Cardiac muscle cell (in vitro differentiated cells and primary cell): ENCODE measurements at places on chromosomes 1 and 21.
A peak's percentile ranks its signal among the peaks of the same experiment; 100 is the strongest.

- DNase-seq, result peak; percentile 35
These were observed 69.8 kb upstream of the PGBD5 start for GRCh38 chr1:230495891-230496385.

GRCh38 chr1:50066806-50067205 lies 41.9 kb upstream of the ELAVL4 start:
- DNase-seq, result no peak

DNA sequence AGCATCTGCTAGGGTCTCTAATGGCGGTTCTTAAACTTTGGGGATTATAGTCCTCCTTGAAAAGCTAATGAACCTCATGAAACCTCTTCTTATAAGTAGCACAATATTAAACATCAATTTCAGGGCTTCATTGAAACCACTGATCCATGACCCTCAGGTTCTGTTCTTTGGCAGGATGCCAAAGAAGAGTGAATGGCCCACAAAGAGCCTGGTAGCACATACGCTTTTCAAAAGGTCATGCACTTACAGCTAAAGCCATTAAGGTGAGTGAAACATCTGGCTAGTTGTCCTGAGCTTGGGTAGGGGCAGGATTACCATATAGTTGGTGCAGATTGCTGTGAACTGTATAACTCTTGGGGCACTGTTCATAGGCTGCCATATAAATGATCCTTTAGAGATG lies 42.3 kb downstream of the MDM4 start:
- no peak for DNase-seq

DNA sequence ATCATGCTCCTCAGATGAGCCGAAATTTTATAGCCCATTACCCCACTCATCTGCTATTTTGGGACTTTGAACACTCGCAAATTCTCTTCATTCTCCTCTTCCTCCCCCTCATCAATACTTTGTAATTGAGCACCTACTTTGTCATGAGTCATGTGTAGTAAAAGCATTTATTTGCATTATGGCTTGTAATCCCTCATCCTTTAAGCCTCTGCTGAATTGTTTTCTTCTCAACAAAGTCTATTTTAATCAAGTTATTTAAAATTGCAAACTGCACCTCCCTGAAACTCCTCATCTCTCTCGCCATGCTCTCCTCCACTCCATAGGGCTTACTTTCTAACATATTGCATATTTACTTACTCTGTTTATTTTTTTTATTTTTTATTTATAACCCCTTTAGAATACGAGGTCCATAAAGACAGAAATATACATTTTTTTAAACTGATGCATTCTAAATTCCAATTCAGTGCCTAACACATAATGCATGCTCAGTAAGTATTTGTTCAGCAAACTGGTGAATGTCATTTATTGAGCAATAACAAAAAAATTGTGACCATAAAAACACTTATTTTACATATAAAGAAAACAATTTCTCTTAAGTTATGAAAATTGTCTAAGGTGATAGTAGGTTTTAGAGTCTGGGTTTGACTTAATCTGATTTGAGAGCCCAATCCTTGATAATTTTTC lies 161.7 kb downstream of the FASLG start:
- no peak for DNase-seq

- DNase-seq, result no peak
These were observed 127.2 kb upstream of the ADAR start for GRCh38 chr1:154735061-154735803.

GRCh38 chr1:110912784-110913183 lies 39.8 kb downstream of the CD53 start:
- no peak for DNase-seq

- DNase-seq, result no peak
These were observed 280.2 kb downstream of the PTGER3 start for GRCh38 chr1:70767377-70767776.

GRCh38 chr1:157043685-157044084 lies 1.9 kb downstream of the ARHGEF11 start:
- DNase-seq, result no peak

- DNase-seq, result no peak
These were observed 95.6 kb downstream of the ZNF644 start for GRCh38 chr1:90925928-90926869.

GRCh38 chr1:33473900-33474299 lies 1.5 kb downstream of the ZSCAN20 start:
- DNase-seq, result no peak

GRCh38 chr1:112727716-112728115 lies 12.6 kb upstream of the PPM1J start:
- DNase-seq, result no peak

- DNase-seq, result peak; percentile 98
These were observed 80.6 kb upstream of the SLFNL1 start for GRCh38 chr1:41101950-41102607.

GRCh38 chr1:97192872-97193572 lies 471.4 kb downstream of the PTBP2 start:
- DNase-seq, result no peak

DNA sequence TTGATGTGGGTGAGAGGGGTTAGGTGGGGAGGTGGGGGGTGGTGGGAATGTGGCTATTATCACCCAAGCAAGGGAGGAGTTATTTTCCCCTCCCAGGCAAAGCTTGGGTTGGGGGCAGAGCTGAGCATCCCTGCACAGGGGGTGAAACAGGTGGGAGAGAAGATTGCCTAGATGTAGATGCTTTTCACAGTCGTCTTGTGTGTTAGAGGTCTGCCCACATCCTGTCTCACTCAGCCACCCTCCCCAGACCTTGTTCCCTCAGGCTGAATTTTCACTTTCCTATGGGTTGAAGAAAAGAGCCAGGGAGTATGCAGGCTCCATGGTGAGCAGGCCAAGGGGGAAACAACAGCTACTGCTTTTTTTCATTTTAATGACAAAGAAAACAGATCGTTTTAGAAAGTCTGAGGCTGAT lies 223.5 kb downstream of the KIF26B start:
- no peak for DNase-seq

DNA sequence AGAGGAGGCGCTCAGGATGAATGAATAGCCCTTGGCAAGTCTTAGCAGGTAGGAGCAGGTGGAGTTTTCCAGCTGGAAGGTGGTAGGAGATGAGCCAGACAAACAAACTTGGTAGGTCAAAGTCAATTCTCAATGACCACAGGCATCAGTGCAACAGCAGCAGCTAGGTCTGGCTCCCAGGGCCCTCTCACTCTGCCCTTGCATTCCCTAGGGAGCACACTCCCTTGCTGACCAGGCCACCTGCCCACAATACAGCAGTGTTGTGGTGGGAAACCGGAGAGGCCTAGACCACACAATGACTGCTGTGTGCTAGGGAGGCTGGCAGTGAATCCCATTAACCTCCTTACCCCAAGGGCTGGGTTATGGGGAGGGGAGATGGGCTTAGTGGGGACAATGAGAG lies 13.0 kb upstream of the PAQR6 start:
- no peak for DNase-seq

DNA sequence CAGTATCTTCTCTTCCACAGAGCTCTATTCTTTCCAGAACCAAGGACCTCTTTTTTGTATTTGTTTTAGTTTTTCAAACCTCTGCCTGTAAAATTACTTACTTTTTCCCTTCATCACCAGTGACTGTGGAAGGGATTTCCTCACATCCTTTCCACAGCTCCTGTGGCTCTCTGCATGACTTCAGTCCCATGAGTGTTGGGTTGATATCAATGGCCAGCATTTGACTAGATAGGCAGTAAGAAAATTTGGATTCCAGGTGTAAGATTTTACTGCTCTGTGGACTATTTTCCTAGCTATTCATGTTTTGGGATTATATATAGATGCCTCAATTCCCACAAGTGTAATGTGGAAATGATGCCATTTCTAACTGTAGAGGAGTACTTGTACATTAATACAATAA lies 171.5 kb upstream of the PTBP2 start:
- DNase-seq, result no peak

GRCh38 chr21:27513016-27513415 lies 546.1 kb upstream of the ADAMTS5 start:
- DNase-seq, result peak; percentile 78

DNA sequence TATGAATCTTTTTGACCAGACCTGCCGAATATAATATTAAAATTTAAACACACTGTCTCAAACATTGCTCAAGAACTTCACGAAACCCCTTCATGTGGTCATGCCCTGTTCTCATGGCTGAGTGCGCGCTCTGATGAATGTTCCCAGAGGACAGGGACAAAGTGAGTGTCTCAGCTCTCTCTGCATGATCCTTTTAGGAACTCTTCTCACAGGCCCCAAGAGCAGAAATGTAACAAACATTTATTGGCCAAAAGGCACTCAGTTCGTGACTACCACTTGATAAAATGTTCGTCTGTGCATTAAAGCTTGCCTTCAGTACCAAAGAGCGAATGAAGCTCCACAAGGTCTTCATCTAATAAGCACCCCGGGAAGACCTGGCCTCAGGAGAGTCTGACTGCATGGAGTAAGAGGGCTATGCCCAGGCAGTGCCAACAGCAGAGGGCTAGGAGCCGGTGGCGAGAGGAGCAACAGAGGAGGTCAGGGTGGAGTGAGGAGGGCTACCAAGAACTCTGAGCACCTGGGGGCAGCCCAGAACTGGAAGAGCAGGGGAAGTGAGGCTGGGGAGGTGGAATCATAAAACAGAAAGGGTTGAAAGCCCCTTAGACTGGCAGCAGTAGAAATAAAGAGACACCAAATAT lies 171.1 kb downstream of the RHOU start:
- no peak for DNase-seq

- peak; percentile 28 for DNase-seq
These were observed 69.9 kb downstream of the RRAGC start for GRCh38 chr1:38789498-38790169.

DNA sequence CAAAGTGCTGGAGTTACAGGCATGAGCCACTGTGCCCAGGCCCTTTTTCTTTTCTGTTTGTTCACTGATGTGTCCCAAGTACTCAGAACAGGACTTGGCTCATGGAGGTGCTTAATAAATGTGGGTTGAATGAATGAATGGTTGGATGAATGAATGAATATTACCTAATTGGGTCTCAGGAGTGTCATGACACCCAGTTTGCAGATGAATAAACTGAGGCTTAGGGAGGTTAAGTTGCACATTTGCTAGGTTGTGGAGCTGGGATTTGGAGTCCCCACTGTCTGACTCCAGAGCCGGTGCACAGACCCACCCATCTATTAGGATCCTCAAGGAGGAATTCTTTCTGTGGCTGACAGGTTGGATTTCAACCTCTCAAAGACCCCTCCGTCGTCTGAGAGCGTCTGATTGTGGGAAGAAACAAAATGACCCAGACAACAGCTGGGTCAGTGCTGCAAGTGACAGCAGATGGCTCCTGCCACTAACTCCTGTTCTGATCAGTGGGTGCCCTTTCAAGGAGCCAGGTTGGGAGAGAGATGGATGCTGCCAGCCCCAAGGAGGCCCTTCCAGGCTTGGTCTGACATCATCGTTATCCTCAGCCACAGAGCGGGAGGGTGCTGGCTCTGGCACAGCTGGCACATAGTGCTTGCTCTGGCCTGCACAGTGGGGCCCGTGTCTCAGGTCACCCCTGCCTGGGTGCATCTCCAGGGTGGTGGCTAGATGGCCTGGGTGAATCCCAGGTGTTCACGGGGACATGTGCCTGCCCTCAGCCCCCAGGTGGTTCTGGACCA lies 24.2 kb downstream of the ARHGEF10L start:
- no peak for DNase-seq

GRCh38 chr1:47681735-47682134 lies 243.9 kb downstream of the FOXD2 start:
- DNase-seq, result no peak

DNA sequence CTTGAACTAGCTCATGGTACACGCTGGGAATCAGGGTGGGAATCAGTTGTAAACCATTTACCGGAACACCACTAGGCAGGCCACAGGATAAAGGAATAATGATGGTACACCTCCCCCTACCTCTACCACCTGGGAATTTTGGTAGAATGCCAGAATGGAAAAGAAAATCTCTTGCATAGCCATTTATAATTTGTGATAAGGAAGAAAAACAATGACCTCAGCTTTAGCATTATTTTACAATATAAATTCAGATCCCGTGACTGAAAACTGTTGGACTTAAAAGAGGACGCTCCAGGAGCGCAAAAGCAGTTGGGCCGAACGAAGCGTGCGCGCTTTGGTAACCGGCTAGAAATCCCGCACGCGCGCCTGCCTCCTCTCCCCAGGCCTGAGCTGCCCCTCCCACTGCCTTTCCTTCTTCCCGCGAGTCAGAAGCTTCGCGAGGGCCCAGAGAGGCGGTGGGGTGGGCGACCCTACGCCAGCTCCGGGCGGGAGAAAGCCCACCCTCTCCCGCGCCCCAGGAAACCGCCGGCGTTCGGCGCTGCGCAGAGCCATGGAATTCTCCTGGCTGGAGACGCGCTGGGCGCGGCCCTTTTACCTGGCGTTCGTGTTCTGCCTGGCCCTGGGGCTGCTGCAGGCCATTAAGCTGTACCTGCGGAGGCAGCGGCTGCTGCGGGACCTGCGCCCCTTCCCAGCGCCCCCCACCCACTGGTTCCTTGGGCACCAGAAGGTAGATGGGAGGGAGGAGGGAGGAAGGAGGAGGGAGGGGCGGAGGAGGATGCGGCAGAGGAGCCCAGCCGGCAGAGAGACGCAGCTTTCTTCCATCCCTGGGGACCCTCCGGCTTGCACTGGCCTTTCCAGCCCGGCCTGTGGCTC lies at the start of gene CYP4X1:
CYP4X1 (plus strand) TSS at position 402 of the 873 bp plus-strand sequence; CDS start at position 551, 149 bp downstream.
- DNase-seq, result peak; percentile 64

DNA sequence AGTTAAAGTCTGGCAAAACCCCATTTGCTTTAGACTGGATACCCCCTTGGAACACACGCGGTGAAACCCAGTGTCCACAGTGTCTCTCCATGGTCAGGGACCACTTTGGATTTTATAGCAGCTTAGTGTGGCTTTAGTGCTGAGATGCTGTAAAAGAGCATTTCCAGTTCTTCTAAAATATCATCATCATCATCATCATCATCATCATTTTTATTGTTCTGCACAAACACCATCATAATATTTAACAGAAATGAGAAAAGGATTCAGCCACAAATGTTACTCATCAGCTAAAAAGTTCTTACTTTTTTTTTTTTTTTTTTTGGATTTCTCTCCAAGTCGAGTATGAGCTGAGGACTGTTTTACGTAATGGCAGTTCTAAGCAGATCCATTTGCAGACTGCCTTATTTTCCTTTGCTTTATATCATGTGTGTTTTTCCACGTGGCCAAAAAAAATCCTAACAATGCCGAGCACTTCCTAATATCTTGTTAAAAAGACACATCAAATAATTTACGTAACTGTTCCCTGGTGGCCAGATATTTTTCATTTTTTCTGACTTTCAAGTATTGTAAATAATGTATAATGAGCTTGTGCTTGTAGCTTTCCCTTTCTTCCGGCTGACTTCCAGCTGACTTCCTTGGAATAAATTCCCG lies 62.8 kb downstream of the EVA1C start:
- peak; percentile 87 for DNase-seq

- no peak for DNase-seq
These were observed 39.5 kb upstream of the RGS1 start for GRCh38 chr1:192535916-192536664.
